ENCODE measurements at places on chromosomes 2 and 18.

- DNase-seq, result no peak
Observed at GRCh38 chr2:46131-46470, 204 bp downstream of the FAM110C start.

- no peak for DNase-seq
Observed at GRCh38 chr2:189862751-189863150, 78.5 kb downstream of the PMS1 start.

DNA sequence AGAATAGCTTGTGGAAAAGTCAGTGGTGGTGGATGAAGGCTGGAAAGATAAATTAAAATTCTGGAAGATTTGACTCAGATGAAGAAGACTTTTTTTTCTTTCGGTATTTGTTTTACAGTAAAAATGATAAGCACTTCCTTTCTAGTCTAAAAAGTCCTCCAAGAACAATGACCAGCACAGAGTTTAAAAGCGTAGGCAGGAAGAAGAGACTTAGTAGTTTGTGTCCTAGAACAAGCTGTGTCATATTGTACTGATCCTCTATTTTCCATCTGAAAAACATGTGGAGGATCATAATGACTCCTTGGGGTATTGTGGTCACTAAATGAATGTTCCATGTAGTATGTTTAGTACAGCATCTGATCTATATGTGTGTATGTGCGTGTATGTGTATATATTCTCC lies 132.4 kb upstream of the FSHR start:
- no peak for DNase-seq

DNA sequence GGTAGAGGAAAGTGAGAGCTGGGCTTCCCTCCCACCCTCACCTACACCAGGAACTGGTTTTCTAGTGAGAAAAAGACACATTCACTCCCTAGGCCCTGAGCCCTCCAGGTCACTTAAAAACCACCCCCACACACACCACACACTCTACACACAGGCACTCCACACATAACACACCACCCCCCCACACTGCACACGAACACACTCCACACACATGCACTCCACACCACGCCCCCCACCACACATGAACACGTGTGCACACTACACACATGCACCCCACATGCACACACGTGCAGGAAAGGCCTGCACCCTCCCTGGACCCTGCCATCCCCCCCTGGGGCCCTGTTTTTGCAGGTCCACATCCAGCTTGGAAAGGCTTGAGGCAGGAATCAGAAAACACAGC lies 67.6 kb downstream of the RALBP1 start:
- no peak for DNase-seq

DNA sequence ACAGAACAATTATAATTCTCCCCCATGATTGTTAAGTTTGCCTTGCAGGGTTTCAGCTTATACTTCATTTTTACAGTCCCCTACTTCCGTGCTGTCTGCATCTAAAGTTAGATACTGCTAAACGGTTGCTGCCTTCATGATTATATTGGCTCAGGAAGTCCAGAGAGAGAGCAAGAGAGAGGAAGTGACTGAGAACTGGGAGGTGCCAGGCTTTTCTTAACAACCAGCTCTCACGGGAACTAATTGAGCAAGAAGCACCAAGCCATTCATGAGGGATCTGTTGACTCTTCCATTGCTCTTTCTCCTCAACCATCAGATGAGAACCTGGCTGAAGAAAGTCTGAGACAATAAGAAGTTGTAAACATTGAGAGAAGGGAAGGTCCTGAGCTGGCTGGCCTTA lies 125.5 kb upstream of the SIX2 start:
- no peak for DNase-seq

DNA sequence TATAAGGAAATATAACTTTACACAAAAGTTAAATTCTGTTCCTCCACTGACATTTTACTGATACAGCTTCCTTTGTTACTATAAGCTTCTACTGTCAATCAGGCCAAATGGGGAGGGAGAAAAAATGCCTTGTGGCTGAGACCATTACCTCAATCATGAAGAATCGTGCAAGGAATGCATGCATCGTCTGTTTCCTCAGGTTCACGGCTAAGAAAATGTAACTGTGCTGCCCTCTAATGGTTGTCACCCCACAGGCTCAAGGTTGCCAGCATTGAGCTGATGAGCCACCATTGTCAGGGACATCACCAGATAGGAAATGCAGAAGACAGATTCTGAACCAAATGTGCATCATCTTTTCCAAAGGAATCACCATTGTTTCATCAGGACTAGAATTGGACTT lies 426.9 kb downstream of the CDH2 start:
- DNase-seq, result peak; percentile 8
